ENCODE measurements at places on chromosomes 4 and X.

DNA sequence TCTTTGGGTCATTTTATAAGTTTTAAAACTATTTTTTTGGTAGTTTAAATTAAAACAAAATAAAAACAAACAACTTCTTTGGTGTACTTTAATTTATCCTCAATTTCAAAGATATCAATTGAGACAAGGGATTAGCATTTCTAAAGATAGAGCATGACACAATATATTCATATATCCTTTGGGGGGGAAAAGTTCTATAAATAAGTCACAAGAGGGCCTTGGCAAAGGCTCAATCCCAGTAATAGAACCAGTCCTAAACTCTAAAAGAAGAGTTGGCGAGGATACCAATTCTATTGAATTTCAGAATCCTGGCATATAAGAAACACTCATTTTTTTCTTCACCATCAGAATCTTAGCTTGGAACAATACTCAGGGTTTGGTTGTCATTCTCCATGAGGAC, 89.7 kb downstream of the COL4A6 start:
- no peak for DNase-seq

GRCh38 chrX:13620207-13620606, 32.7 kb upstream of the TCEANC start:
- no peak for DNase-seq

DNA sequence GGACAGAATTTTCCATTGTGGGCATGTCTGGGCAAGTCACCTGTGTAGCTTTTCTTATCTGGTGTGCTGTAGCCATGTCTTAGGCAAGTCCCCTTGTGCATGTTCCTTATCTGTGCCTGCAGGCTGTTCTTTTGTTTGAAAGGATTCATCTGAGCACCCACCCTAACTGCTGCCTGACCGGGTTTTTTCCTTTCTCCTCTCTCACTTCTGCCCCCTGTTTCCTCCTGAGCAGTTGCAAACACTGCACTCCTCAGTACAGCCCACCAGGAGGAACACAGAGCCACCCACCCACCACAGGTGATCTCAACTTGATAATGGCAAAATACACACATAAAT, 29.2 kb upstream of the IL9R start:
- DNase-seq = no peak

DNA sequence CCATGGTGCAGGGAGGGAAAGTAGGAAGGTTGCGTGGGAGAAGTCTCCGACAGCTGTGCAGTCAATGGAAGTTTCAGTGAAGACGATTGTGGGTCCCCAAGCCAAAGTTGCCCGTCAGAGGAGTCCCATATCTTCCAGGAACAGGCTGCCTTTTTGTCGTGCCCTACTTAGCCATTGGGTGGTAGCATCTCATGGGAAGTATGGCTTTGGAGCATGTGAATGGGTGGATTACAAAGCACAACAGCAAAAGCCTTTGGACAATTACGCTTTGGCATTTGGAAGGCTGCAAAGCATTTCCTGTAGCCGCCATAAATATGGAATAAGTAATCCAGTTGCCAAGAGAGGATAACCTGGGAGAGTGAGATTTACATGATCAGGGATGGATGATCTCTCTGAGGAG, 300.7 kb upstream of the BOD1L1 start:
- no peak for DNase-seq

DNA sequence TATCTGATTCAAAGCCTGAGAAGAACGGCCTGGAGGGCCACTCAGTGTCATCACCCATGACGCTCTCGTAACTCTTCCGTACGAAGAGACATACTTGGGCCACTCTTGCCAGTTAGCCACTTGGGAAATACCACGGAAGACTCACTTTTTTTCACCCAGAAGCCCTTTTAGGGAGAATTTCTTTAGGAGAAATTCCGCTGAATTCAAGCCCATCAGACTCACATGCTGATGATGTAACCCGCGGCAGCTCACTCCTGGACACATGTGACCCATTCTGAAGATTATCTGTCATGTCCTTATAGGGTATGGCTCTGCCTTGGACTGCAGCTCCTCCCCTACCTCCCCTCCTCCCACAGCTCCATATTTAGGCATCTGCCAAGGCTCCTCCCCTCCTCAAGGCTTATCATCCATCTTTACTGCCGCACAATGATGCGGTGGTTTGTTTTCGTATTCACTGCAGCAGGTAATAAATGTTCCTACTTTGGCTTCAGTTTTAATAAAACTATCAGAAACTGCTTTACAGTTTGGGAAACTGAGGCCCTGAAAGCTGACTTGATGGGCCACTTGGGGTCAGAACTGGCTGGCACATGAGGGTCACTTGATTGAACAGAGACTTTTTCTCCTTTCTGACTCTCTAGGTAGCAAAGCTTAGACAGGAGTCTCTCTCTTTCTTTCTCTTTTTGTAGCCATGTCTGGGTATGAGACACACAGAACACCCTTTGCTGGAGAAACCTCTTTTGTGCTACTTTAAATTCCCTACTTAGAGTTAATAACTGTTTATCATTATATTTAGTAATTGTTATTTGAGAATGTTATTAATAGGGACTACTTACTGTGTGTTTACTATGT, 42.1 kb downstream of the RHOH start:
- DNase-seq = no peak

GRCh38 chr4:64614276-64614675, 205.0 kb upstream of the TECRL start:
- no peak for DNase-seq

- DNase-seq = no peak
Observed at GRCh38 chr4:144179152-144179739, 38.7 kb upstream of the GYPA start.

- DNase-seq = no peak
Observed at GRCh38 chr4:60683357-60683756, 516.8 kb upstream of the ADGRL3 start.

DNA sequence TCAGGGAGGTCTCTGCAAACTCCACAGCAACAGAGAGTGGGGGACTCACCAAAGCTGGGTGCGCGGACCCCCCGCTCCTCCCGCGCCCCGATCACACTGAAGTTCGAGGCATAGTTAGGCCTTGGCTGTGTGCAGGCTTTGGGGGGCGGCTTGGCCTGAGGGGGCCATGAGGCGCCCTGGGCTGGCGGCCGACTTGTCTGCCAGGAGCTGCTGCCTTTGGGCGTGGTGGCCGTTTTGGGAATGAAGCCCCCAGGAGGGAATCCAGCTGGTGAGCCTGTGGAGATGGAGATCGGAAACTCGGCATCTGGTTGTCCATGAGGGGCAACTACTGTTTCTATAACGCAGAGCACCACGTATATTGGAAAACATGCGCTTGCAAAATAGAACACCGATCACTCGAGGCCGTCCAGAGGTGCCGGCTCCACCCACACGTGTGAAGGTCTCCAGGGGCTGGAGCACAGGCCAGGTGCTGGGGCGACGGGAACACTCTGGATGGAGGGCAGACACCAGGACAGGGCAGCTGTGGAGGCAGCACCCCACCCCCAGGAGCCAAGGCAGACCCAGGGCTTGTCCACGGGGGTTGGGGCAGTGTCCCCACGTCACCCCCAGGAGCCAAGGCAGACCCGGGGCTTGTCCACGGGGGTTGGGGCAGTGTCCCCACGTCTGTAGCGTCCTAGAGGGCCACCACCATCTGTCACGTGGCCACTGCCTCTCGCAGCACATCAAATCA, 25.9 kb upstream of the CPLX1 start:
- no peak for DNase-seq
